ENCODE measurements at places on chromosomes 6 and 20. TPM values are rescaled to one million over a fixed set of nuclear protein-coding genes. Genes with fewer than 3 reads are reported as not detected.

- no peak for DNase-seq
Observed at GRCh38 chr6:72798196-72798595, 176.3 kb downstream of the KCNQ5 start.

- DNase-seq = peak; percentile 35
Observed at GRCh38 chr6:145588981-145589380, 146.3 kb downstream of the EPM2A start.

- no peak for DNase-seq
Observed at GRCh38 chr6:22361576-22361975, 64.7 kb upstream of the PRL start.

DNA sequence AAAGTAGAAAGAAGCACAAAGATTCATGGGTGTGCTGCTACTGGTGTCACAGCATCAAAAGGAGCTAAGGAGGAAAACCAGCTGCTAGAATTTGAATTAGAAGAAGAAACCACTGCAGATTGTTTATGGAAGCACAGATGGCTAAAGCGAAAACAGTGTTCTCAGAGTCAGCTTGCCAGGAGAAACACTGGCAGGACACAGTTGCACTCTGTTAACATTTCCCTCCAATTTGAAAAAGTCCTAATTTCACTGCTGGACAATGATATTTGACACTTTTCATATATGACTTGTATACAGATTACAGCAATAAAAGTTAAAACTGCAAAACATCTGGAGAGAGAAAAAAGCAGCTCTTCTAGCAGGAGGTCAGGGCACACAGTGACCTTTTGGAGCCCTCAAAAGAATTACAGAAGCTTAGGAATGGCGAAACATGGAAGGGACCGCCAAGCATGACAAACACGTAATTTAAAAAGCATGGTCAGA lies 314.5 kb downstream of the COL12A1 start:
- peak; percentile 81 for DNase-seq

DNA sequence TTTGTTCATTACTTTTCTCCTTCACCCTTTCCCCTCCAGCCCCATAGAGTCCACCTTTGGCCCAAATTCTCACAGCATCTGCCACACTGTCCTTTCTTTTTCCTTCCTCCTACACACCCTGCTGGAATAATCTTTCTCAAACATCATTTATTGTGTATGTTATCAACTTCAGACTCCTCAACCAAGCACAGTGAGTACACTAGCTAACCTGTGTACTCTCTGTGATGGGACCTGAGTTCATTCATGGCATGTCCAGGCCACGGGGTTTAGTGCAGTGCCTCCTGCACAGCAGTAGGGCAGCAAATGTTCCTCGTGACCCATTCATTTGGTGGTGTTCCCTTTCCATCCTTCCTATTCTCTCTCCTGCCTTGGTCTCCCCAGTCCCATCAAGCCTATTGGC lies 7.1 kb upstream of the ARMC12 start:
- DNase-seq = no peak

- DNase-seq = no peak
Observed at GRCh38 chr6:16136621-16137450, 8.0 kb downstream of the MYLIP start.

GRCh38 chr6:22442826-22443225 lies 126.5 kb upstream of the HDGFL1 start:
- peak; percentile 8 for DNase-seq

DNA sequence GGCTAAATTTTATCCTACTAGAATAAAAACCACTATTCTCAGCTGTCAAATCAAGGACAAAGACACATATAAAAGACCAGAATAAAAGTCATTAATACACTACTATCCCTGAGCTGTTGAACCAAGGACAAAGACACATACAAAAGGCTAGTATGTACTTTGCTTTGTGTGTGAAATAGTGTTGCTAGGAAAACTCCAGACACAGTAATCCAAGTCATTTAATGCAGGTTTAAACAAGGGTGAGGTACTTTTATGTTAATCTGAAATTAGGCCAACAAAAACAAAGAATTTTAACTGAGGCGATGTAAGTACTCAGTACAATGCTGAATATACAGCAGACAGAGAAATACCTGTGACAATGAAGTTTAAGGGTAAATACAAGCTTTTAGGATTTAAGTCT lies 18.9 kb downstream of the GCLC start:
- DNase-seq = no peak

- DNase-seq = peak; percentile 37
Observed at GRCh38 chr6:10837009-10837621, 1.2 kb downstream of the MAK start.

DNA sequence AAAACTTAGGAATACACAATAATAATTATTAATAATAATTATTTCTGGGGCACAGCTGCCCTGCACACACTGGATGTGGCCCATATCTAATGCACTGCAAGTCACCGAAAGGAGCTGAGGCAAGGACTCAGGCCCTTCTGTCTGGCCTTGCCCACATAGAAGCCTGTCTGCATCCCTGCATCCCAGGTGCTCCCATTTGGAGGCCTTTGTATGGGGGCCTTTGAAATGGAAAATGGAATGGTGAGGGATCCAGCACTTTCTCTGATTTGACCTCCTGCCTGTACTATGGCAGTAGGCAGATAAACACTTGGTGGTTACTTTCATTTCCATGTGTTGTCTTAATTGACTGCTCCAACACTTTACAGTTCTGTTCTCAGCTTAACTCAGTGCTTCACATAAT lies 75.7 kb upstream of the PTCHD4 start:
- no peak for DNase-seq

GRCh38 chr6:108115598-108116058 lies 41.1 kb upstream of the OSTM1 start:
- DNase-seq = peak; percentile 41

DNA sequence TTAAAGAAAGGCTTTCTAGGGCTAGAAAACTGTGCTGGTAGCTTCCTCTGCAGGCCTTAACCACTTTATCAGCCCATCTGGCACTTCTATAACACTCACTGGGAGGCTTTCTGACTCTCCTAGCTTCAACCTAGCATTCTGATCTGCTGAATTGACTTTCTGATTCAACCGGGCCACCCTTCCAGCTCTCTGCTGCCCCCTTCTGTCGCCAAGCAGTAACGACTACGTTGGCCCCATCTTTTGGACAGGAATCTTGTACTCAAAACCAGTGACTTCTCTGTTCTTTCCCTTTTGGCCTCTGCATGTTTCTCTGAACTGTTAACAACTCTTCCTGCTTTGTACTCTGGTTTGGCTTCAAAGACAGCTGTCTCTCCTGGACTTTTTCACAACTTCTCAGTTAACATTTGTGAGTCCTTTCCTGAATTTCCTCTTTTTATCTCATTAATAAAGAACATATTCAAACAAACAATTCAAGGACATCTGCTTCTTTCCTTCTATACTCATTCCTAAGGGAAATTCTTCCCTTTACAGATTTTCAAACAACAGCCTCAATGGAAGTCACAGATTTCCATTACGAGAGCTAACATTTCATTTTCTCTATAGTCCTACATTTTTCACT lies 43.9 kb upstream of the FAM135A start:
- DNase-seq = peak; percentile 67

GRCh38 chr6:169048185-169048864 lies 205.3 kb downstream of the THBS2 start:
- no peak for DNase-seq

GRCh38 chr6:106181664-106182418 lies 95.7 kb downstream of the PRDM1 start:
- DNase-seq = peak; percentile 12

- DNase-seq = peak; percentile 49
Observed at GRCh38 chr20:51376111-51376510, 166.4 kb downstream of the NFATC2 start.

DNA sequence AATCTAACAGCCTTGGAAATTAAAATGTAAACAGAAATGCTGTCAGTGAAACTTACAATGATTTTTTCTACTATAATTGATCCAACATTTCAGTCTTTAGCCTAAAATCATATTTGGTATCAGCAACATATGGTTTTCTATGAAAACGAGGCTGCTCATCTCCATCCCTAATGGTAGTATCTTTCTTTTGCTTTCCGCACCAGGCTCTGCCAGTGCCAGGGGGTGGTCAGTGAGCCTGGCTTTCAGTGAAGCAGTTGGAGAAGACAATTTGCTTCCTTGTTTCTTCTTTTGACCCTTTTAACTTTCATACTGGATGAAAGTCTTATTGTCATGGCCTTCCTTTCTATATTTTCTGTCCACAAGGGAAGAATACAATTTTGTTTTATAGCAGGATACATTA lies 258.4 kb downstream of the ARID1B start:
- DNase-seq = no peak

DNA sequence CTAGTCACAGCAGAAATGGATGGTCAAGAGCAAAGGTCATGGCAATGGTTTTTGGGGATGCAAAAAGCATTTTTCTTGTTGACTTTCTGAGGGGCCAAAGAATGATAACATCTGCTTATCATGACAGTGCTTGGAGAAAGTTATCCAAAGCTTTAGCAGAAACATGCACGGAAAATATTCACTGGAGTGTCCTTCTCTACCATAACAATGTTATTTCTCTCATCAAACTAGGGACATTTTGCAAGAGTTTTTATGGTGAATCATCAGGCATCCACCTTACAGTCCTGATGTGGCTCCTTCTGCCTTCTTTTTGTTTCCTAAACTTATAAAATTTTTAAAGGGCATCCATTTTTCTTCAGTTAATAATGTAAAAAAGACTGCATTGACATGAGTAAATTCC lies 302.3 kb downstream of the HIVEP2 start:
- DNase-seq = no peak

DNA sequence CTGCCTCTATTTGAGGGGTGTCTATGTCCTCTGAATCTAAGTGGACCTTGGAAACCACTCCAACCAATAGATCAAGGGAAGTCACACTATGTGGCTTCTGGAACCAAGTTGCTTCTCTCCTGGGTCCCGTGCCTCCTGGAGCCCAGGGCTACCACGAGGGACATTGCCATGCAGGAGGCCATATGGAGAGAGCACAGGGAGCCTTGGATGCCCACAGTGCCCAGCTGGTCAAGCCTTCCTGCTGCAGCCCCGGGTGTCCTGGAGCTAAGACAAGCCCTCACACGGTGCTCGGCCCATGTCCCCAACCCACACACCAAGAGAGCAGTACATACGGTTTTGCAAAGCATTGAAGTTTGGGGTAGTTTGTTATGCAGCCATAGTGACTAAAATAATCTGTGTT lies 231.6 kb downstream of the SYNDIG1 start:
- DNase-seq = no peak

DNA sequence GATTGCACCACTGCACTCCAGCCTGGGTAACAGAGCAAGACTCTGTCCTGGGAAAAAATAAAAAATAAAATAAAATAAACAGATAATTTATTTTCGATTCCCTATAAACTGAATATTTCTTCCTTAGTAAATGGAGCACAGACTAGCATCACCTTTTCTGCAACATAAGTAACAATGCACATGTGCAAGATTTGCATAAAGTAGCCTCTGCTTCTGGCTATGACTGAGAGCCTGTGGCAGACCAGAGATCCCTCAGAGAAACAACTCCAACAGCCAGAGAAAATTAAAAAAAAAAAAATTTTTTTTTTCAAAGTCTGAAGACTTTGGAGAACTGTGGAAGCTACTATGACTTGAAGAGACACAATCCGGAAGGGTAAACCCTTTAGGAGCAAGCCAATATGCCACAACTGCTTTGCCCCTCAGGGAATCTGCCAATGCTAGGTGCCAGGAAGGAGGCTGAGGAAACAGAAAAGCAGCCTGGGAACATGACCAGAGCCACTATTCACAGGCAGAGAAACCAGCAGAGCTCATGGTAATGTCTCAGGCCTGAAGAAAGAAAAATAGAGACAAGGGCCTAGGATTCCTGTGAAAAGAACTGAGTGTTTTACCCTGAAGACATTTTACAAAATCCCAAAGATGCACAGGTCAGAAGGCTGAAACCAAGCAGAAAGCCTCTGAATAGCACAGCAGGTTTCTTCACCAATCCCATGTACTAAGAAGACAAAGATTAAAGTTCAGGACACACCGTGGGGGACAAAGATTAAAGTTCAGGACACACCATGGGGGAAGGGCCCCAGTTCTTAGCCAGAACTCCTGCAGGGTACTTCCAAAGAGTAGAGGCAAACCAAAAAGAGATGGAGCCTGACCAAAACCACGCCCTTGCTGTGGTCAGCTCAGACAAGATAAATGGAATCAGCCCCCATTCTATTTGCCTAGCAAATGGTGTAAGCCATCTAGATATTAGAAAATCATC lies 25.8 kb downstream of the B4GALT5 start:
- DNase-seq = no peak

DNA sequence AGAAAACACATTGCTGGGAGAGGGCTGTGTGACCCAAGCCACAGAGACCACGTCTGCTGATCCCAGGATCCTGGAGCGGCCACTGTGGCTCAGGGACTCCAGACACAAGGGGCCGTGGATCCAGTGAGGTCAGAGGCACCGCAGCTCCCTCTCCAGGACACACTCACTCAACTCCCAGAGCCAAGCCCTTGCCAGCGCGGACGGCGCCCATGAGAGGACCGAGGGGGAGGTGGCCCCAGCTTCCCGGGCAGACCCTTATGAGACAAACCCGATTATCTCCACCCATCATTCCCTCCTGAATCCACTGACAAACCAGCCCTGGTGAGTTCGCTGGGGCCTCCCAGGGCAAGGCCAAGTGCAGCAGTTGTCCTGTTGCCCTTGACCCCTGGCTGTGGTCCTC lies 201.2 kb downstream of the TAF4 start:
- DNase-seq = no peak

DNA sequence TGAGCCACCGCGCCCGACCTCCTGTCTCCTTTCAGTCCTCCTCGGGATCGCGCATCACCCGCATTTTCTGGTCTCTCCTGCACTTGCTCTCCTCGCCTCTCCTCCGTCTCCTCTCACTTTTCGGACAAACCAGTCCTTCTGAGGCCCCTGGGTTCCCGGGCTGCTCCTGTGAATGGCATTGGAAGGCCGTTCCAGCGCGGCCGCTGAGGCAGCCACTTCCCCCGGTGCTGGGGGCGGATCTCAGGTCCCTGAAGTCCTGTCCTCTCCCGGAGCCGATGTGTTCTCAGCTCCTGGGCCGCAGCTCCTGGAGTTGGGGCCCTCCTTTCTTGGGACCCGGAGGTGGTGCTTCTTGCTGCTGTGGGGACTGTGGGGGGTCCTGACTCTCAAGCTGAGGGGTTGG lies 803 bp downstream of the MICB start:
- DNase-seq = no peak

GRCh38 chr6:87182940-87183339 lies 27.6 kb downstream of the ZNF292 start:
- DNase-seq = no peak

- DNase-seq = peak; percentile 12
Observed at GRCh38 chr6:149271348-149272340, 45.9 kb upstream of the TAB2 start.

- DNase-seq = no peak
Observed at GRCh38 chr6:80886475-80886874, 780.0 kb downstream of the BCKDHB start.

- no peak for DNase-seq
Observed at GRCh38 chr20:11982289-11982954, 64.7 kb downstream of the BTBD3 start.

The TBXT gene
- not detected for polyA plus RNA-seq

The ACSS1 gene
- polyA plus RNA-seq = 21.2 TPM

The EYA2 gene
- polyA plus RNA-seq = 4.5 TPM

The CST2 gene
- polyA plus RNA-seq = not detected

The PRKN gene
- 3.9 TPM for polyA plus RNA-seq

The SYCP2 gene
- polyA plus RNA-seq = 6.0 TPM

The GRIK2 gene
- 2.5 TPM for polyA plus RNA-seq

The BPIFA2 gene
- not detected for polyA plus RNA-seq

The CLPSL2 gene
- not detected for polyA plus RNA-seq

The RAET1E gene
- 0.57 TPM for polyA plus RNA-seq

The METTL24 gene
- polyA plus RNA-seq = 1.5 TPM
